Activated T-cell treated with anti-CD3 and anti-CD28 coated beads, Interleukin-2, amount 50 U/mL, for 4 hours (primary cell): ENCODE measurements at places on chromosomes 2 and 18. TPM values are rescaled to one million over a fixed set of nuclear protein-coding genes. Genes with fewer than 3 reads are reported as not detected.

- DNase-seq, result no peak
Measured at GRCh38 chr2:9149726-9150567, 56.7 kb upstream of the ASAP2 start.

DNA sequence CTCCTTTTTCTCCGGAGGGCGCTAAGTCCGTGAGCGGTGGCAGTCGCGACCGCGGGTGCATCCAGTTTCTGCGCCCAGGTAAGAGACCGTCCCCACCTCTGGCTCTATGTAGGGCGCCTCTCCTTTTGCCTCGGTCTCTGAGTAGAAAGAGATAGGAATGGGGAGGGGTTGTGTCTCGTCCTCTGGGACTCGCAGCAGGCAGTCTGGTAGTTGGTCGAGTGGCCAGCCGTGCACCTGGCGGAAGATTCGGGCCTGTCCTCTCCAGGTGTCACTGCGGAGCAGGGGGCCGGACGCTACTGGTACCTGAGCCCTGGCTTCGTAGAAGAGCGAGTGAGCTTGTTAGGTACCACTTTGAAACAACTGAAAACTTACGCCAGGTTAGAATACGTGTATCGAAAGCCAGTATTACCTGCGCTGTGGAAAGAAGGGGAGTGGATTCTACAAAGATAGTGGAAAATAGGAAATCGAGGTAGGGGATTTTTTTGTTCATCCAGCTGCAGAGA lies 403 bp downstream of the MAP2 start:
- DNase-seq, result no peak

- no peak for DNase-seq
Measured at GRCh38 chr18:6868033-6868432, 138.5 kb downstream of the ARHGAP28 start.

- DNase-seq, result no peak
Measured at GRCh38 chr18:1797235-1797634, 774.1 kb downstream of the METTL4 start.

- DNase-seq, result no peak
Measured at GRCh38 chr2:219332542-219332941, at the start of gene RESP18. Gene RESP18 (minus strand): TSS chr2:219332744.

DNA sequence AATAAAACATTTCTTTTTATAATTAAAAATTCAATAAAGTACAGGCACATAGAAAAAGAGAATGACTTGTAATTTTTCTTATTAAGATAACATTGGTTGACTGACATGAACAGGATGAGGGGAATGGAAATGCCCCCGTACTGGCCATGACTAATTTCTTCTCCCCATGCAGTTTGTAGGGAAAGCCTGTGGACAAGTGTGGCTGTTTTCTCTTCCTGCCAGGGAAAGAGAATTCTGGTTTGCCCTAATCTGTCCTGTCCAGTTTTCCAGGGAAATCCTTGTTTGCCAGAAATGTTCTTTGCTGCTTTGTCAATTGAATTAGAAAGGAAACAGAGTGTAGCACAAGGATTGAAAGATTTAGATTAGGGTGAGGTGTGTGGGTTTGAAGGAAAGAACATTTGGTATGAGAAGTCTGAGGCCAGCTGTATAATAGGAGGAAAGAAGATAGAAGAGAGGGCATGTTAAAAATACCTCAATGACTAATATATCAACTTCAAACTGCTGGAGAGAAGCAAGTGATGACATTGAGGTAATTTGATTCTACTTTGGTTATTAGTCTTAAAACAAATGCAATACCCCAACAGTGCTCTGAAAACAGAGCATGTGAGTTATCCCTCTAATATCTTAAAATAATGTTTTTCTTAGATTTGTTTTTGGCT lies 593.9 kb upstream of the ZNF804A start:
- DNase-seq, result no peak

DNA sequence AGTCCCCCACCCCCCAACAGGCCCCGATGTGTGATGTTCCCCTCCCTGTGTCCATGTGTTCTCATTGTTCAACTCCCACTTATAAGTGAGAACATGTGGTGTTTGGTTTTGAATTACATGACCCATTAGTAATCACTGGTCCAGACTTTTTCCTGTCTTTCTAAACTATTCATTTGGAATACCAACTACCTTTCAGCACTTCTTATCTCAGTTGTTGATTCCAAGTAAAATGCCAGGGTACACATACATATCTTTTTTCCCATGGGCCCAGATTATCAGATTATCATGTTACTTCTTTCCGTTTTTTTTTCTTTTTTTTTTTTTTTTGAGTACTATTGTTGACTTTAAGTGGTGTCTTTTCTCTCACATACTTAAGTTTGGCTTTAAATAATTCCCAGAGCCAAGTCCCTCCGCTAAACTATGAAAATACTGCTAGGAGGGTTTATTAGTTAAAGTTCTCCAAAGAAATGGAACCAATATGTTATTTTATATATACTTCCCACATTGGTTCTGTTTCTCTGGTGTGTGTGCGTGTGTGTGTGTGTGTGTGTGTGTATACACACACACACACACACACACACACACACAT lies 389.3 kb downstream of the IRS1 start:
- DNase-seq, result no peak

DNA sequence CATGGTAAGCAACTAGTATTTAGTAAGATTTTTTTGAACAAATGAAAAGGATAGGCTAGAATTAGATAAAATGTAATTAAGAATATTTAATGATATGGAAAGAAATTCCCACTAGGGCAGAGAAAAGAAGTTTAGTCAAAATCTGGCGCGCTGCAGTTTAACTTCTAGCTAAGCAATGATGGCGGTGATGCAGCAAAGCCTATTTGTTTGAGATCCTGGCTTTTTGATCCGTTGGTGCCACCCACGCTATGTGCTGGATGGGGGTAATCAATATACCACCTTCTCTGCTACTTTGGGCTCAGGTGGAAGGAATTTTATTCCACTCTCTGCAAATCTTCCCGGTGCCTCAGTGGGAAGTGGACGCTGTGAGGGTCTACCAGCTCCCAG lies 421 bp upstream of the FAM171B start:
- no peak for DNase-seq

DNA sequence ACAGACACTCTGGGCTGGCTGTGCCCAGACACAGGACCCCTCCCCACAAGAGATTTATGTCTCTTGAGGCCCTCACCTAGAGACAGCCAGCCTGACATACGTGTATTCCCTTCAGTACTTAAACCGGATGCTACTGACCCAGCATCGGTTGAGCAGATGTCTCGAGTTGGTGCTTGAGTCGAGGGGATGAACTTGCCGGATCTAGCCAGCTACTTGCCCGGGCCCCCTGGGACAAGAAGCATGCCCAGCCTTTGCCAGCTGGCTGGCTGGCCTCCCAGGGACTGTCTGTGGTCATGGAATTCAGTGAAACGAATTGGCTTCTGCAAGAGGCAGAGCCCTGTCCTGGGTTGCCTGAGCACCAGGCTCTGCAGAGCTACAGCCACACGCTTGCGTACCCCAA lies 36.0 kb downstream of the DNMT3A start:
- no peak for DNase-seq

GRCh38 chr2:177074099-177074710 lies 138.4 kb upstream of the HNRNPA3 start:
- DNase-seq, result no peak

GRCh38 chr2:174561283-174561971 lies 36.2 kb downstream of the WIPF1 start:
- no peak for DNase-seq

GRCh38 chr2:134628453-134628852 lies 90.3 kb downstream of the TMEM163 start:
- no peak for DNase-seq

- no peak for DNase-seq
Measured at GRCh38 chr2:75558786-75559679, 1.7 kb downstream of the EVA1A start.

DNA sequence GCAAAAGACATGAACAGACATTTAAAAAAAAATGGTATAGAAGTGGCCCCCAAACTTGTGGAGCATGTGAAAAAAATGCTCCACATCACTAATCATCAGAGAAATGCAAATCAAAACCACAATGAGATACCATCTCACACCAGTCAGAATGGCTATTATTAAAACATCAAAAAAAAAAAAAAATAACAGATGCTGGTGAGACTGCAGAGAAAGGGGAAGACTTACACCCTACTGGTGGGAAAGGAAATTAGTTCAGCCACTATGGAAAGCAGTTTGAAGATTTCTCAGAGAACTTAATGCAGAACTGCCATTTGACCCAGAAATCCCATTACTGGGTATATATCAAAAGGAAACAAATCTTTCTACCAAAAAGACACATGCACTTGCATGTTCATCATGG lies 164.8 kb downstream of the RIT2 start:
- DNase-seq, result no peak

DNA sequence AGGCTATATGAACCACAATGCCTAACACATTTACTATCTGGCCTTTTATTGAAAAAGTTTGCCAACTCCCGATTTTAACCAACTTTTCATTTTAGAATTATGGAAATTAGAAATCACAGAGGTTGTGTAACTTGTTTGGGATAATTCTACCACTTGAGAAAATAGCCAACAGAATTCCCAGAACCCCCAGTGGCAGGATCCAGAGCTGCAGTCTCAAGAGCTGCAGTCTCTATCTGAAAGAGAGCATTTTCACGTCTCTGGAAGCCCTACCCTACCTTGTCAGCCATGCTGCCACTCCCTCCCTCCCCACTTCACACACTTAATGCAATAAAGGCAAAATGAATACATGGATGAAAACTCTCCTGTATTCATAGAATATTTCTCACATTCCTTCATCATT lies 23.4 kb upstream of the TSPYL6 start:
- DNase-seq, result no peak

DNA sequence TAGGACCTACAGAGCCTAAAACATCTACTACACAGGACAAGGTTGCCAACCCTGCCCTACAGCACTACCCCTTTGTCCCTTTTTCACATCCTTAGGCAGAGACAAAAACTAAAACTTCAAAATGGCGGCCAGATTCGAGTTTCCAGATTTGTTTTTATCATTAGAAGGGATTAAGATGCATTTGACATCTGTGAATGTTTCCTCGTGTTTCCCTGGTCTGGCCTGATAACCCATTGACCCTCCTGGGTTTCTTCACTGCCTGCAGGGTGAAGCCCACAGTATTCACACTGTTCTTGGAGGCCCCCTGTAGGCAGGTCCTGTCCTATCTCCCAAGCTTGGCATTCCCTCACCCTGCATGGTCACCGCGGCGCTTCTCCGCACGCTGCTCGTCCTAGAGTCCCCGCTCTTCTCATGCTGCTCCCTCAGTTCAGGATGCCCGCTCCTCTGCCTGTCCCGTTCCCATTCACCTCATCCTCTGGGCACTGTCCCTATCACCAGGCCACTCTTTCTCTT lies 67.6 kb downstream of the TPGS2 start:
- no peak for DNase-seq

- no peak for DNase-seq
Measured at GRCh38 chr2:217049422-217049821, 189.6 kb upstream of the TNP1 start.

The FHL2 gene
- 2.7 TPM for total RNA-seq

The ATAD2B gene
- total RNA-seq, result 13.2 TPM

The EFR3B gene
- total RNA-seq, result 0.37 TPM

The CHST9 gene
- not detected for total RNA-seq

The BCL2 gene
- 45.0 TPM for total RNA-seq

The CCDC150 gene
- 4.2 TPM for total RNA-seq

The ST6GAL2 gene
- not detected for total RNA-seq

The CPO gene
- not detected for total RNA-seq

The LIPG gene
- 0.15 TPM for total RNA-seq
